ENCODE measurements at places on chromosomes 5 and 9. TPM values are rescaled to one million over a fixed set of nuclear protein-coding genes. Genes with fewer than 3 reads are reported as not detected.

- DNase-seq, result no peak
Measured at GRCh38 chr5:111013011-111013410, 58.5 kb upstream of the TSLP start.

- DNase-seq, result no peak
Measured at GRCh38 chr5:2141254-2142000, 258.7 kb upstream of the IRX4 start.

KLF4 gene
- 8.7 TPM for polyA plus RNA-seq

HAVCR2 gene
- polyA plus RNA-seq, result 4.5 TPM

BRIX1 gene
- 43.1 TPM for polyA plus RNA-seq

DNA sequence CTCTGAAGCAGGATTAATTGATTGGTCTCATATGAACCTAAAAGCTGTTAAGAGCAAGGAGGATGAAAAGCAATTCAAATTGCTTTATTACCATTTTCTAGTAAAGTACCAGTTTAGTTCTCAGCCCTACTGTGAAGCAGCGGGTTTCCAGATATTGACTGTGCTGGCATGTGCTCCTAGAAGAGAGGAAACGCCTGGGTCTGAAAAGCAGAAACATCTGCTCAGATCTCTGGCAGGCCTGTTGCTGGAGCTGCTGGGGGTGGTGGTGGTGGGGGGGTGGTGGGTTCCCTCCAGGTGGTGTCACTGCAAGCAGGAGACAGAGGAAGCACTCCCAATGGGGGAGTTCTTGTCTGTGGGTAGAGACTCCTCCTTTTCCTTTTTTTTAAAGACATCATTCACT lies 105.5 kb upstream of the ZNF462 start:
- no peak for DNase-seq

DNA sequence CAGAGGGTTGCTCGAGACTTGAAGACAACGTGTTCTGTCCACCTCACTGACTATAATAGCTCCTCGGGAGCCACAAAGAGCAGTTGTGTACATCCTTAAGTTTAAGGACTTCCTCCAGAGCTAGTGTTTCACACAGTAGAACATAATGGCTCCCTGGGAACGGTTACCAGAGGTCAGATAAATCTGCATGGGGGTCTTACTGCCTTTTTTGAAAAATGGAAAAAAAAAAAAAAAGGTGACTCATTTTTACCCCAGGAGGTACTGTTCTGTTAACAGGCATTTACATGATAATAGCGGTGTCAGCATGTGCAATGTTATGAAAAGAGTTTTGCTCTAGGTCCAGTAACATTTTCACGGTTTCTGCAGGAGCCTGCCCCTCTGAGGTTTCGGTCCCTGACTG lies 498.9 kb upstream of the WWC1 start:
- DNase-seq, result no peak

GRCh38 chr9:87445646-87446045 lies 52.0 kb upstream of the DAPK1 start:
- no peak for DNase-seq

- no peak for DNase-seq
Measured at GRCh38 chr9:115642285-115642684, 511.3 kb upstream of the PAPPA start.

LHX3 gene
- not detected for polyA plus RNA-seq

DNA sequence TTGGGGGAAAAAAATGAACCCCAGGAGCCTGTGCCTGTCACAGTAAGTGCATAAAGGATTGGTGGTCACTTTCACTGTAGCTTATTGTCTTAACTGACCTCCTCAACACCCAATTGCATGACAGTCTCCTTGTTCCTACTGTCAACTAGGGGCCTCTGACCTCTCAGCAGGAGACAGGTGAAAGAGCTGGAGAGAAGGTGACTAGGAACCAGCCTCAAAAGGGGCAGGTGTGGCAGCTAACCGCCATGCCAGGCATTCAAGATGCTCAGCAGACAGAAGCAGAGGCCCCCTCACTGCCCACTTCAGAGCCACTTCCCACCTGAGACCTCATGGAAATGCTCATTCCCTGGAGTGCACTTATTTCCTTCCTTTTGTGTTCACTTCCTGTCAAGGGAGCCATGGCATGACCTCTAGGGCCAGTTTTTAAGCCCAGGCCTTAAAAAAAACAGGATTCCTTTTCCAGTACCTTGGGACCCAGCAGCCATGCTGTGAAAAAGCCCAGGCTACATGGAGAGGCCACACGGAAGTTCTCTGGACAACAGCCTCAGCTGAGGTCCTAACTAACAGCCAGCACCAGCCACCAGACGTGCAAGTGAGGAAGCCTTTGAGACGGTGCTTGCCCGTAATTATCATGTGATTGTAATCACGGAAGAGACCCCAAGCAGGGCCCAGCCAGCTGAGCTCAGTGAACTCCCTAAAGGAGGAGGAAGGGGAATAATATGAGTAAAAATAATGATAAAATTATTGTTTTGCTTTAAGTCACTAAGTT lies 74.9 kb downstream of the NSUN2 start:
- DNase-seq, result no peak

Data from renal cortex interstitium (tissue), 15 donors.